Aorta (tissue), 5 donors: ENCODE measurements at places on chromosomes 13 and 19.

DNA sequence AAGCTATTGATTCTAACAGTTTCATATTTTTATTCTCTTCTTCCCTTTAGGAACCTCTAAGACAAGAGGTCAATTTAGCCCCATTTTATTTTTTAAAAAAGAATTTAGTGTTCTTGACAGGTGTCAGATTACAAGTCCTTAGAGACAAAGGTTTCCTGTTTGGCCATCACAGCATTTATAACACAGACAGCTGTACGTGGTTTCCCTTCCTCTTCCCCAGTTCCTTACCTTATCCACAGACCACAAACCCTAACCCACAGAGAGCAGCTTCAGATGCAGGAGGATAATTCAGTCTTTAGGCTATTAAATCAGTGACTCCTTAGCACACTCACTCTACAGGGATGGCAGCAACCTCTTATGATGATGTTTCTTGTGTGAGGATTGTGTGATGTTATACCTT lies 1210.1 kb downstream of the DIAPH3 start:
- no peak for DNase-seq

DNA sequence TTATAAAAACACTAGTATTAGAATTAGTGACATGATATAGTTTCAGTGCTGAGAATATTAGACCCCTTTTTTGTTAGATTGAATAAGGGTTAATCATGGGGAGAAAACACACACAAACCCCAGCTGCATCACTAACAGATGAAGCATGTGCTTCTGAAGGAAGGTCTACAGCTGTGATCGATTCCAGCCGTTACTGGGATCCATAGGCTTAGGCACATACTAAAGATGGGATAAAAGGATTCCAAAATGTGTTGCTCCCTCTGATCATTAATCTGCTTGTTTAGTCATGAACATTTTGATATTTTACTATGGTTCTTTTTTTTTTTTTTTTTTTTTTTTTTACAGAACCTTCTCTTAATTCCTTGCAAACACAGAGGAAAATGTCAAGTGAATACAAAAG lies 1591.3 kb downstream of the EFNB2 start:
- no peak for DNase-seq

- no peak for DNase-seq
These were observed 43.2 kb downstream of the ZNF331 start for GRCh38 chr19:53580871-53581835.

GRCh38 chr13:51583875-51584730 lies at the start of gene WDFY2:
TSS of gene WDFY2 (plus strand) at chr13:51584462. CDS start at chr13:51584688, 226 bp downstream.
- DNase-seq: peak; percentile 100

DNA sequence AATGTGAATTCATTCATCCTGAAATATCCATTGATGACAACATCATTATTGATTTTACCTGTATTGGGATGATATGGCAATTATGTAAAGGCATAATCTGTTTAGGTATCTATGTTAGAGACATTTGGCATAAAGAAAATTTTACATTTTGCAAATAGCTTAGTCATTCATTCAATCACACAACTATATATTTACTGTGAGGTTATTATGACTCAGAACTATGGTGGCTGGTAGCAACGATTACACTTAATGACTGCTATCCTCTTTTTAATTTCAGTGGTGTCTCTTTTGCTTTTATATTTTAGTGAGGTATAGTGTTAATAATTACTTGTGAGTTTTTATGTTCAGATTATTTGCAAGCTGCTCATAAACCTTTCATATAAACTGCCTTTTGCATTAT lies 955.9 kb downstream of the SLITRK6 start:
- DNase-seq: no peak

- DNase-seq: no peak
These were observed 33.0 kb downstream of the GPR12 start for GRCh38 chr13:26727633-26728032.

DNA sequence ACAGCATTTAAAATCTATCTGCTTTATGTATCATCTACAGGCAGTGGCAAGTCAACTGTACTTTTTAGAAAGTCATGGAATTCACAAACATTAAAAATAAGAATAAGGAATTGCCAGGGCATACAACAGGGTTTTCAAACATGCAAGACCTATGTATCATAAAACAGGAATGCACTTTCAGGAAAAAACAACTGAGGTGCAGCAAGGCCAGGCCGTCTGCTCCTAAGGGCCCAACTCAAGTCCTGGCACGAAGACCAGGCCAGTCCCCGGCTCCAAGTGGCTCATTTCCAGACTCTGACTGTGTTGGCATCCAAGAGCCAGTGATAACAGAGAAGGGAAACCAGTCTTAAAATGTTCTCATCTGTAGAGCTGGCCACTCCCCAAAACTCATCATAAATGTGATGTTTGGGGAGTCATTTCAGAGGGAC lies 7.1 kb downstream of the RFX2 start:
- peak; percentile 92 for DNase-seq

DNA sequence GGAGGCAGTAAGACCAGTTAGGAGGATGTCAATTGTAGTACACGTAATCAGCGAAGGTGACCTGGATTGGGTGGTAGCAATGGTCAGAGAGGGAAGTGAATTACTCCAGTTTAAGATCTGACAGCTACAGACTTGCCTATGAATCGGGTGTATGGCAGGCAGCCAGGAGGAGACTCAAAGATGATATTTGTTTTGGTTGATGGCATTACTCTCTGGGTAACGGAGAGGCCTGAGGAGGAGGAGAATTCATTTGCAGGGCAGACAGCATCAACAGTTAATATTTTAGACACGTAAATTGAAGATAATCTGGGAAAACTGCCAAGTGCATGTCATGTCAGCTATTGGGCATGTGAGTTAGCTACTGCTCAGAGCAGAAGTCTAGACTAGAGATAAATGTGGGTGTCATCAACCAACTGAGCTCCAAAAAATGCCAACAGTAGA lies 109.2 kb downstream of the SGCG start:
- no peak for DNase-seq

DNA sequence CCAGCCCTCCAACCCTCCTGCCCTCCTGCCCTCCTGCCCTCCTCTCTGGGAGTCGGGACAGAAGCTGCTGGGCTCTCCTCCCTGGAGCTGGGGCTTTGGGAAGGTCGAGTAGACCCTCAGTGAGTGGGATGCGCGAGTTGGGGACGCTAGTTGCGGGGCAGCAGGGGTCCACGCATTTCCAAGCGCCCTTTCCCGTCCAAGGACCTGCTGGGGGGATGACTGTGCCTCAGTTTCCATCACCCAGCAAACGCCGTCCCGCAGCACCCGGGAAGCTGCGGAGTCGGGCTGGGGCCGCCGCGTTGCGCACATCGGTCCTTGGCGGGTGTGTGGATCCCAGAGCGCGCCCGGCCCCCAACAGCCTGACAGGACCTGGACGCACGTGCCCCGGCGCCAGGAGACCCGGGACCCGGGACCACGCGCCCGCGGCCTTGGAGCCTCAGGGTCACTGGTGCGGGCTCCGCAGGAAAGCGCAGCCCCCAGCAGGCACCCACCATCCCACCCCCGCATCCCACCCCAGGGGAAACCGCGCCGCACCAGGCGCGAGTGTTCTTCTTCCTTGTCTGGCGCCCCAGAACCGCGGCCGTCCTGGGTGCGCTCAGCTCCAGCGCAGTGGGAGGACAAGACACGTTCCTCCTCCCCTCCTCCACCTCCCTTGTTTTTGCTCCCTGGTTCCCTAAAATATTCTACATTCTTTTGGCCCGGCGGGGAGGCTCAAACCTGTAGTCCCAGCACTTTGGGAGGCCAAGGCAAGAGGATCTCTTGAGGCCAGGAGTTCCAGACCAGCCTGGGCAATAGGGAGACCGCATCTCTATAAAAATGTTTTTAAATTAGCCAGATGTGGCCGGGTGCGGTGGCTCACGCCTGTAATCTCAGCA lies 9.2 kb downstream of the ONECUT3 start:
- DNase-seq: no peak

DNA sequence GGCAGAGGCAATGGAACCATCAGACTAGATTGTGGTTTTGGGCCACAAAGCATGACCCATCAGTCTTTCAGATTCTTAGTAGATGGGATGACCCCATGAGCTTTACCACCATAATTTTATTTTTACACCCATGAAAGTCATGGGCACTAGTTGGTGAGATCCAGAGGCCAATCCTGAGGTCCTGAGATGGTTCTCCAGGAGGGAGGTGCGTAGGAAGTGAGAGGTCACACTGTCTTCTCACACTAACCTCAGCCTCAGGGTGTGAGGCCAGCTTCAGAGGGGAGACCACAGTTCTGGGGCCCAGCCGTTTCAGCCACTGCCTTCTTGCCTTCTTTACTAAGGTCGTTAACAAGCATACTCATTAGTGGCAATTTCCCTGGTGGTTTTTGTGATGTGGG lies 106.4 kb downstream of the AKAP11 start:
- DNase-seq: no peak

- no peak for DNase-seq
These were observed 22.5 kb downstream of the ELAVL3 start for GRCh38 chr19:11458236-11458900.

- no peak for DNase-seq
These were observed 75.1 kb downstream of the COL4A2 start for GRCh38 chr13:110382229-110382628.

DNA sequence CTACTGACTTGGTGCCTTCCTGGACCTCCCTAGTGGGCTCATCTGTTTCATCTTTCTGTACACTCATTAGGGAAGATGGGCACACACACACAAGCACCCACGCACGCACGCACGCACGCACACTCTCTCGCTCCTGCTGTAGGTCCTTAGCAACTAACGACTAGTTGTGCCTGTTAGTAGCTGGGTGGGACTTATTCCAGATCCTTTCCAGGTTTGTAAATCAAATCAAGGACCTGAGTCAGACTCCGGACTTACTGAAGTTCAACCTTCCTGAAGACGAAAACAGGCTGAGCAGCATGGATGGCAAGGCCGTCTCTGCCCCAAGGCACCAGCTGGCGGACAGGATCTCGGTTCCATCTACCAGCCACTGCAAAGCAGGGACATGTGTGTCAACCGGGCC lies 76.2 kb downstream of the SLC15A1 start:
- no peak for DNase-seq

GRCh38 chr13:20873348-20873747 lies 29.2 kb downstream of the XPO4 start:
- no peak for DNase-seq

DNA sequence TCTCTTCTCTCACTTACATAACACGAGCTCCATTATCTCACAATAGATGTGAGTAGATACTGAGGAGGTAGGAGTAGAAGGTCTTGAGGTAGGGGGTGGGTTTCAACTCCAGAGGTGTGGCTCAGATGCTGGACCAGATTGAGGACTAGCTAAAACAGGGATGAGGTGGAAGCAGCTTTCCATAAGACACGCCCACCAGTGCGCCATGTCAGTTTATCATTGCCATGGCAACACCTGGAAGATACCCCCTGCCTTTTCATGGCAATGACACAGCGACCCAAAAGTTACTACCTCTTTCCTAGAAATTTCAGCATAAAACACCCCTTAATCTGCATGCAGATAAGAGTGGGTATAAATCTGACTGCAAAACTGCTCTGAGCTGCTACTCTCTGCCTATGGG lies 44.1 kb downstream of the KCTD15 start:
- DNase-seq: no peak

GRCh38 chr19:2320939-2321338 lies 7.4 kb downstream of the LSM7 start:
- DNase-seq: no peak

DNA sequence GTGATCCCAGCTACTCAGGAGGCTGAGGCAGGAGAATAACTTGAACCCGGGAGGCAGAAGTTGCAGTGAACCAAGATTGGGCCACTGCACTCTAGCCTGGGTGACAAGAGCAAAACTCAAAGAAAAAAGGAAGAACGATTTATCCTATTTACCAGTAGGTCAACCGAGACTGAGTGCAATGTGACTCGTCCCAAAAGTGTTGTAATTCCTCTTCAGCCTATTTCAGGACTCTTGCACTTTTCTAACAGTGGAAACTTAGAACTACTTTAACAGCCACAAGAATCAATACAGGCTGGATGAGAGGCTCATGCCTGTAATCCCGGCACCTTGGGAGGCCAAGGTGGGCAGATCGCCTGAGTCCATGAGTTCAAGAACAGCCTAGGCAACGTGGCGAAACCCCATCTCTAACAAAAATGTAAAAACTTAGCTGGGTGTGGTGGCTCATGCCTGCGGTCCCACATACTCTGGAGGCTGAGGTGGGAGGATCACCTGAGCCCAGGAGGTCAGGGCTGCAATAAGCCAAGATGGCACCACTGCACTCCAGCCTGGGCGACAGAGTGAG lies 4.3 kb upstream of the NR1H2 start:
- no peak for DNase-seq

GRCh38 chr13:110813646-110814624 lies 100.4 kb downstream of the ING1 start:
- no peak for DNase-seq

DNA sequence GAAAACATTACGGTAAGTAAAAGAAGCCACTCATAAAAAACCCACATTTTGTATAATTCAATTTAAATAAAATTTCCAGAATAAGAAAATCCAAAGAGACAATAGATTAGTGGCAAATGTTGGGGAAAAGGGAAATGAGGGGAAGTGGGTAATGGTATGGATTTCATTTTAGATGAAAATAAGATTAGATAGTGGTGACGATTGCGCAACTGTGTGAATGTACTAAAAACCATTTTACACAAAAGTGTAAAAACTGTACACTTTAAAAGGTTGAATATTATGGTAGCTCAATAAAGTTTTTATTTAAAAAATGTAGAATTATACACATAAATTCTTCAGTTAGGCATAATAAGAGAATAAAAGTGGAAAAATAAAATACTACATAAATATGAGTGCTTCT lies 3.7 kb downstream of the MBD3L1 start:
- no peak for DNase-seq

DNA sequence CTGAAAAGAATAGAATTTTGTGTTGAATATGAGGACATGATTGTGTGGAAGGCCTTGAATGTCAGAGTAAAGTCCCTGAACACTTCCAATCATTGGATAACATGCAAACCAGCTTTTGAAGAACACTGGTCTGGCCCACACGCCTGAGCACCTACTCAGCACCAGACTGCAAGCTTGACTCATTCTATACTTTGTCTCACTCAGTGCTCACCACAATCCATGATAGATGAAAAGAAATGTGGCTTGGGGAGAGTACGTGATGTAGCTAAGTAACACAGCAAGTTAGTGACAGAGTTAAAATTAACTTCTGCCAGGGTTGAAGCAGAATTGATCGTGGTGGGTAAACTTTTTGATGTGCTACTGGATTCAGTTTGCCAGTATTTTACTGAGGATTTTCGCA lies 12.0 kb downstream of the DLEU7 start:
- DNase-seq: no peak

DNA sequence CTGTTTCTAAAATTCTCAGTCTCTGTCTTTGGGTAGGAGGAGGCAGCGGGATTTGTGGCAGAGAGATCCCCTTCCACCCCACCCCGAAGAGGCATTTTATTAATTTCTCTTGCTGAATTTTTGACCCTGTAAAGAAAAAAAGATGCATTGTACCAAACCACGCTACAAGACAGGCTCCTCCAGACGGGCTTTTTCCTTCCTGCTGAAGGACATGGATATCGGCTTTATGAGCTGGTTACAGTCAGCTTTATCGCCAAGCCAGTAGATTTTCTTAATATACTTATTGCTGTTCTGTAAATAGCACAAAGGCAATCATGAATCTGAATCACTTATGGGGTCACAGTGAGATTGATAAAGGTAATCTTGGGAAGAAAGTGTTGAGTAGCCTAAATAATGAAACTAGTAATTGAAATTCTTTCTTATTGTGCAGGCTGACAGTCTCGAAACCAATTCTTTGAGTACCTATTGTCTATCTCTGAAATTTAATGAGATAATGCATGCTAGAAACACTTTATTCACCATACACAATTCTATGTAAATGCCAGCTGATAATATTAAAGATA lies 24.5 kb downstream of the MBNL2 start:
- DNase-seq: no peak
